NCI-H2029 (cell line): ENCODE measurements at places on chromosomes 1 and 21.
A peak's percentile ranks its signal among the peaks of the same experiment; 100 is the strongest.

- no peak for DNase-seq
Measured at GRCh38 chr1:59278780-59279354, 18.0 kb upstream of the FGGY start.

- DNase-seq, result no peak
Measured at GRCh38 chr21:41713495-41714281, 53.2 kb downstream of the RIPK4 start.

DNA sequence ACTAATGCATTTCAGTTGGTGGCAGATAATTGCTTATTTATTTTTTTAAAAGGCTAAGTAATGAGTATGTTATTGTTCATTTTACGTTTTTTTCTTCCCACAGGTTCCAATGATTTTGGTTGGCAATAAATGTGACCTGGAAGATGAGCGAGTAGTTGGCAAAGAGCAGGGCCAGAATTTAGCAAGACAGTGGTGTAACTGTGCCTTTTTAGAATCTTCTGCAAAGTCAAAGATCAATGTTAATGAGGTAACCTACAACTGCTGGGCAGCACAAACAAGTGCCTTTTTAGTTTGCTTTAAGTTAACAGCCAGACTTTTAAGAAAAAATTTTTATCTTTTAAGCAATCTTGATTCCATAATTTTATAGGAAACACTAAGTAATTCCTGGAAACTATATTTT lies 35.0 kb downstream of the INKA2 start:
- no peak for DNase-seq

- no peak for DNase-seq
Measured at GRCh38 chr1:100183370-100183769, 5.3 kb upstream of the LRRC39 start.

- peak; percentile 10 for DNase-seq
Measured at GRCh38 chr1:243411472-243411871, 155.6 kb downstream of the SDCCAG8 start.

DNA sequence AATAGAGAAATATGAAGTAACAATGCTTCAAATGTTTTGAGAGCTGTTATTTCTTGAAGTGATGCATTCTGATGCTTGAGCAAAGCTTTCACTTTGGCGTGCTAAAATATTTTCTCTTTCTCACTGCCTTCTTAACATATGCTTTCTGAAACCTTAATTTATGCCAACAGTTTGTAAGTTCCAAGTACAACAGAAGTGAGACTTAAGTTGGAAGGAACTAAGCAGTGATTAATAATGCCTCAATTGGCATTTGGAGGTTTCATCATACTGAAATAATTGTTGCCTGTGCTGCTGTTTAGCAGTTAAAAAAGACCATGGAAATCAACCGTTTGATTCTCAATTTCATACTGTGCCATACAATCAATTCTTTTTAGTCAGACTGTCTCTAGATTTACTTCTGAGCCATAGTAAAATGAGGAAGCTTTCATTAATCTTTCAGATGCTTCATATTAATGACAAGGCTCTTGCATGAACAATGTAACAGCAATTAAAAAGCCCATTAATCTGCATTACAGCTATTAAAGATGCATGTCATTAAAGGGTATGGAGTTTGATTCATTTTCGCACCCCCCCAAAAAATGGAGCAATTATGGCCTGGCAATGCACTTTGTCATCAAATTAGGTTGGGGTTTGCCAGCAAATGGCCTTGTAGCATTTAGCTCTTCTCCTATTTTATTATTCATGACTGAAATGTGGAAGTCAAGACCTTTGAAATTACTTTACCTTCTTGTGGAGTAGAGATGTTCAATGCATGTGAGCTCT lies 375.3 kb downstream of the USH2A start:
- no peak for DNase-seq

DNA sequence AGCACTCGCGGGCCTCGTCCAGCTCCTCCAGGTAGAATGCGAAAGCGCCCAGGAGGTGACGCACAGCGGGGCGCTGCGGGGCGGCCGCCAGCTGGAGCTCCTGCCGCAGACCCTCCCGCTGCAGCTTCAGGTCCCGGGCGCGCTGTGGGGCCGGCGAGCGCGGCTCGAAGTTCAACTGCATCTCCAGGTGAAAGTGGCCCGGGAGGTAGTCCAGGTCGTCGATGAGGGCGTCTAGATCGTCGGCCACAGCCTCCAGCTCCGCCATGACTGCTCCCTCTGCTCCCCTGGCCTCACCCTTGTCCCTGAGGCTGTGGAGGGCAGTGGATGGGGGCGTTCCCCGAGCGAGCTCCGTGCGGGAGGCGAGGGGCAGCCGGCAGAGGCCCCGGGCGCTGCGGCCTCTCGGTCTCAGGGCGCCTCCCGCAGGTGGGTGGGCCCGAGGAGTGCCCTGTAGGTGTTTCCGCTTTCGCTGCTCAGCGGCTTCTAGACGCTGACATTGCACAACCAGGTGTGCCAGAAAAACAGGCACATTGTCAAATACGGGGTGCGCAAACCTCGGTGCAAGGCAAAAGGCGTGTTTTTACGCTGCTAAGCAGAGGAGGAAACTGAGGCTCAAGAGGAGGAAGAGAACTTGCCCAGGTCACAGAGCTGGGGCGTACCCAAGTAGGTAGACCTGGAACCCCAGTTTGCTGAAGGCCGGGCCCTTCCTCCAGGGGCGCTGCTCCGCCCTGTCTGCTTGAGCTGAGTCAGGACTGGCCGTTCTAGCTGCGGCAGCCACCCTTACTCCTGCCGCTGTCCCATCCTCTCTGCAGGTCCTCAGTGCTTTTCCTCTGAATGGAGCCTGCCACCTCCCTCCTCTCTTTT lies at the start of gene TTC22:
Gene TTC22, minus strand, starts transcription at position 425 of the 861 bp plus-strand sequence. Its CDS starts 160 bp downstream, at position 265.
- DNase-seq, result peak; percentile 67

- no peak for DNase-seq
Measured at GRCh38 chr1:159054427-159054826, 22.1 kb downstream of the AIM2 start.

GRCh38 chr1:1237874-1238701 lies 6.1 kb downstream of the B3GALT6 start:
- DNase-seq, result no peak

DNA sequence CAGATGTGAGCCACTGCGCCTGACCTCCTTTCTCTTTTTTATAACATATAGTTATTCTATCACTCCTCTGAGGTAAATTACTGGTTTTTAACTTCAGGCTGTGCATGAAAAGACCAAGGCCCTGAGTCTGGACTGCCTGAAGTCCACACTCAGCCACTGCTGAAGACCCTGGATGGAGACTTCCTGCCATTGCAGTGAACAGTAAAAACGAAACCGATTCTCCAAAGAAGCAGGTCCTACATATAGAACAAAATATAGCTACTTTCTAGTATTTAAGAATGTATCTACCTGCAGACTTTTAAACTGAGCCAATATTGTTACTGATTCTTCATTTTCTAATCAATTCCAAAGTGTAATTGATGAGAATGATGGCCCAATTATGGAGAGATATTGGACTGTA lies 232.8 kb downstream of the CHRM3 start:
- no peak for DNase-seq

DNA sequence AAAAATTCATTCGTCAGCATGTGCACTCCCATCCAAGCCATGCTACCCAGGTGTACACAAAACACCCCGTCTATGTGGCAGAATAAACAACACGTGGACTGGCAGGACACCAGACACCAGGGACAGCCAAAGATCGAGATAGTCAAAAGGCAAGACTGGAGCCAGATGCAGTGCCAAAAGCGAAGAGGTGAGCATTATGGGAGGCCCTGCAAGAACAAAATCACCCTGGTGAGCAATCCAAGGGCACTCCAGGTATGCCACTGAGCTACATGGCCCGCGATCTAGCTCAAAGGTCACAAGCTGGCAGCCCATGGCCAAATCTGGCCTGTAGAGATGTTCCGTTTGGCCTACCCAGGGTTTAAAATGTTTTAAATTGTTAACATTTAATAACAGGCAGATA lies 33.7 kb downstream of the PLPP3 start:
- DNase-seq, result peak; percentile 93
